ENCODE measurements at places on chromosomes 3 and 15. TPM values are rescaled to one million over a fixed set of nuclear protein-coding genes. Genes with fewer than 3 reads are reported as not detected.
A peak's percentile ranks its signal among the peaks of the same experiment; 100 is the strongest.

Gene NRROS
- total RNA-seq, result 22.0 TPM

Gene SLC22A14
- total RNA-seq, result not detected

Gene RAB7A
- total RNA-seq, result 278 TPM

Gene TMEM207
- not detected for total RNA-seq

Gene GPR149
- total RNA-seq, result not detected

GRCh38 chr3:125053304-125053699 is 2.5 kb downstream of the HEG1 start:
- peak overlapping the region; percentile 93 for H3K27ac ChIP-seq
- no peaks in the 10 kb centered on the region for H3K27me3 ChIP-seq
- H3K36me3 ChIP-seq, result peaks cover 37% of the 10 kb centered on the region
- peaks cover 61% of the 10 kb centered on the region for H3K4me1 ChIP-seq
- no peak for DNase-seq

DNA sequence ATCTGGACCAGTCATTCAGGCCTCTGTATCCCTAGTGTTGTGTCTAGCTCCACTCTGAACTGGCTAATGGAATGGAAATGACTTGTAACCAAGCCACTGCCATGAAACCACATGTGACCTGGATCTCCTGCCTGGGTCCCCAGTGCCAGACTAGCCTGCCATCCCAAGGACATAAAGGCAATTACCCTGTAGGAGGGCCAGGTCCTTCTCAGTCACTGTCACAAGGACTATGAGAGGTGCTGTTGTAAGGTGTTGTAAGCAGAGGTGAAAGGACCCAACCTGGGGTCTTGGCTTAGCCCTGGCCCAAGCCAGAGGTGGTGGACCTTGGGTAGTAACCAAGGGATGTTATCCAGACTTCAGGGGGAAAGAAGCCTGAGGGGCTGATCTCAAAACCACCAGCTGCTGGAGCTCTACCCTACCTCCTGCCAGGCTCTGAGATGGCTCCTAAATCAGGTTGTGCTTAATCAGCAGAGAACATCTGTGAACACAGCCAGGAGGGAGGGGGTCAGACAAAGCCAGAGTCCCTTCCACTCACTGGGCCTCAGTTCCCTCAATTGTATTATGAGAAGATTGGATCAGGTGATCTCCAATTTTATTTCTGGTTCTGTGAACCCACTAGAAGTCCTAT is 15.7 kb upstream of the KLHL24 start:
- H3K4me3 ChIP-seq, result no peak overlapping the region
- H3K36me3 ChIP-seq, result no peaks in the 10 kb centered on the region
- H3K27ac ChIP-seq, result no peak overlapping the region

DNA sequence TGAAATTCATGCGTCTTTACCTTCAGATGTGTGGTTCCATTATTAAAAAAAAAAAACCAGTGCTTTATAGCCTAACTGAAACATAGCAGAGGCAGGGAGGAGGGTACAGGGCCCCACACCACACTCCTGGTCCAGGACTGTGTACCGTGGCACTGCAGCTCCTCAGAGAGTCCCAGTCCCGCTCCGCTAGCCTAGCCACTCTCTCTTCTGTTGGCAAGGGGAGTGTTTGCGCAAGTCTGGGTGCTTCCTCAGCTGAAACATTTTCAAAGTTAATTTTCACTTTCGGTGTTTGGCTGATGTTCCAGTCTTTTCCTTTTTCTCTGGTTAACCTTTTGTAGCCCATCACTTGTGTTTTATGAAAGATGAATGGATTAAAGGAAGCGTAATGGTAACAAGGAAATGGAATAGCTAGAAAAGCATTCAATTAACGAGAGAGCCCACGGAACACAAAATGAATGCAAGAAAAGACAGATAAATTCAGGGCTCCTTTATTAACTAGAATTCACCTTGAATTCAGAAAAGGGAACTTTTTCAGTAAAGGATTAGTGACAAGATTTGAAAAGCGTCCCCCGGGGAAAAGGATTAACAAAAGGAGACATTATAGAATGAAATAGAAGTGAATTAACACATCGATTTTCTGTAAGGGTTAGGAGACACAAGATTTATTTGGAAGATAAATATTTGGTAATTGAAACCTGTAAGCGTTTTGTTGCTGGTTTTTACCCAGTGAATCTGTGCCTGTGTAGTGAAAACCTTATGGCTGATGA is 177.0 kb downstream of the CACNA2D3 start:
- no peaks in the 10 kb centered on the region for H3K27me3 ChIP-seq
- H3K4me3 ChIP-seq, result no peak overlapping the region
- no peak for DNase-seq
- H3K4me1 ChIP-seq, result no peaks in the 10 kb centered on the region

GRCh38 chr15:68706256-68706655 is 114.4 kb downstream of the ANP32A start:
- H3K36me3 ChIP-seq, result no peaks in the 10 kb centered on the region
- no peak overlapping the region for H3K27ac ChIP-seq
- DNase-seq, result no peak
- H3K27me3 ChIP-seq, result peaks cover 8% of the 10 kb centered on the region

Data from activated naive CD8-positive, alpha-beta T cell treated with anti-CD3 and anti-CD28 coated beads for 36 hours (primary cell).